ENCODE measurements at places on chromosomes 6 and 20.

- no peak for DNase-seq
Measured at GRCh38 chr6:157789861-157790260, 33.2 kb upstream of the SNX9 start.

DNA sequence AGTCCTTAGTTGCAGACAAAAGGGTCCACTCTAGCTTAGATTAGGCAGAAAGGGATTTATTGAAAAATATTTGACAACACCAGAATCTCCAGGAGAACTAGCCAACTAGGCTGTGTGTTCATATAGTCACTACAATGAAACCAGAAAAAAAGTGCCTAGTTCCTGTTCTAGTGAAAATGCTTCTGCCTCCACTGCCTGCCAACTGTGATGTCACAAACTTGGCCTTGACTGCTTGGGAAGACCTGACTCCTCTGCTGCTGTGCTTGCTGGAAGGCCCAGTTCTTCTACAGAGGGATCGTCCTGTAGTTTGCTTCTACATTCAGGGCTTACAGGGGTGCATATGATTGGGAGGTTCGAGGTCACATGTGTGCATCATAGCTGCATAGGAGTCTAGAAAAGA, 40.3 kb upstream of the XRN2 start:
- DNase-seq = no peak

DNA sequence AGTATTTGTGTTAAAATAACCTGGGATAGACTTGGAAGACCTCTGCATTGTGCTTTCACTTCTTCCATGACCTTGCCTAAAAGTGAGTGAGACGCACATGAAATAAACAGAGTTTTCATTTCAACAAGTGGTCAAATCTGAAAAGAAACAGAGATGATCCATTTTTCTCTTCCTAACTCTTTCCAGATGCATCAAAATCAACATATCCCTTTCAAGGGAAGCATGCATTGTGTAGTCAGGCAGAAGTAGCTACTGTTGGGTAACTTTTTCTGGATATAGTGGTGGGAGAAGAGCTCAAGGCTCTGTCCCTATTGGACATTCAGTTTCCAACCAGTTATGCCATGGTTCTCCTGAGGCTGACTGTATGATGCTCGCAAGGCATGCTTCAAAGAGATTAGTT, 233.0 kb upstream of the JAG1 start:
- DNase-seq = no peak

- no peak for DNase-seq
Measured at GRCh38 chr6:65098349-65098748, 608.7 kb downstream of the EYS start.

DNA sequence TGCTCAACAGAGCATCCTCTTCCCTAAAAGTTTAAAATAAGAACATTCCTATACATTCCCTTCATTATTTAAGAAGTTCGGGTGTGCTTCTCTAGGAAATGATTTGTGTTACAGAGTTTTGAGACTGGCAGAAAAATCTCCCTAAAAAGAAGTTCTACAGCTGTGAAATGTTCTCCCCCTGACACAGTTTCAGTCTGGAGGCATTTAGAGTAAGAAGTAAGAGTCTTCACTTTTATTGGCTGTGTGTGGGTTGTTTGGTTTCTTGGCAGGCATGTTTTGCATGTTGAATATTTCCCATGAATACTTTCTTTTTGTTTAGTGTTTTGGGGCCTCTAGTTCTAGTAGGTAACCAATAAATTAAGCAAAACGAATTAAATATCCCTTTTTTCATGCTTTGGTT, 195.9 kb downstream of the TENT5A start:
- no peak for DNase-seq
